ENCODE measurements at places on chromosomes 11 and 22. TPM values are rescaled to one million over a fixed set of nuclear protein-coding genes. Genes with fewer than 3 reads are reported as not detected.

The CBLIF gene
- not detected for total RNA-seq

DNA sequence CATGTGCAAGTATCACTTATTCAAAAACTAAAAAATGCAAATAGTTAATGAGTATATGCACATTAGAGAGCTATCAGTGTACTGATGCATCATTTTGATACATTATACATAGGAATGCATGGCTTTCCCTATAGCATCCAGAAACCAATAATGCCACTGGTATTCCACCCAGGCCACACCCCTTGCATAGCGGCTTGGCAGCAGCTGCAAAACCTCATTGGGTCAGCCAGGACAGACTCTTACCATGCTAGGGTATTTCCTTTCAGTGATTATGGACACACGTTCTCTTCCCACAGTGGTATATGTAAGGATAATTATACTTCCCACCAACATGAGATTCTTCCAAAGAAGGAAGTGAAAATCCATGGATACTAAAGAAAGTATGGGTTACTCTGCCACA is 145.9 kb upstream of the PITPNB start:
- DNase-seq: no peak

DNA sequence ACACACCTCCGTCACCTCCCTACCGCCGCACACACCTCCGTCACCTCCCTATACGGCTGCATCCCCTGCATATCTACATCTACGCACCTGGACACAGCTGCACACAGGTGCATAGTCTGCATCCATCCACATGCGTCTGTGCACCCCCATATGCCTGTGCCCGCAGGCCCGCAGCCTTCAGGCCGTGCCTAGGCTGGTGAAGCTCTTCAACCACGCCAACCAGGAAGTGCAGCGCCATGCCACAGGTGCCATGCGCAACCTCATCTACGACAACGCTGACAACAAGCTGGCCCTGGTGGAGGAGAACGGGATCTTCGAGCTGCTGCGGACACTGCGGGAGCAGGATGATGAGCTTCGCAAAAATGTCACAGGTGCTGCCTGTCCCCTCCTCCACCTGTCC is 4.8 kb downstream of the PKP3 start:
- DNase-seq: no peak

The MMP3 gene
- total RNA-seq: not detected

- DNase-seq: no peak
Measured at GRCh38 chr22:45305456-45306075, 4.2 kb upstream of the FAM118A start.

The OR5B21 gene
- 0.55 TPM for total RNA-seq

All from CD8-positive, alpha-beta memory T cell (primary cell).